ENCODE measurements at places on chromosomes 4 and X.
A peak's percentile ranks its signal among the peaks of the same experiment; 100 is the strongest.

- no peak for DNase-seq
Observed at GRCh38 chr4:8722556-8722955, 130.0 kb downstream of the CPZ start.

DNA sequence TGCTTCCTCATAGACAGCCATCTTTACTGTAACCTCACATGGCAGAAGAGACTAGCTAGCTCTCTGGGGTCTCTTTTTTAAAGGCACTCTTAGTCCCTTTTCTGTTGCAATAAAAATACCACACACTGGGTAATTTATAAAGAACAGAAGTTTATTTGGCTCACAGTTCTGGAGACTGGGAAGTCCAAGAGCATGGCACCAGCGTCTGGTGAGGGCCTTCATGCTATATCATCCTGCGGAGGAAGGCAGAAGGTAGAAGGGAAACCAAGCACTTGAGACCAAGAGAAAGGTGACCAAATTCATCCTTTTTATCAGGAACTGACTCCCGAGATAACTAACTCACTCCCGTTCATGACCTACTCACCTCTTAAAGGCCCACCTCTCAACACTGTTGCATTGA is 5.4 kb upstream of the ANXA5 start:
- DNase-seq, result no peak

- peak; percentile 61 for DNase-seq
Observed at GRCh38 chrX:131747173-131747572, 203.3 kb downstream of the OR13H1 start.

DNA sequence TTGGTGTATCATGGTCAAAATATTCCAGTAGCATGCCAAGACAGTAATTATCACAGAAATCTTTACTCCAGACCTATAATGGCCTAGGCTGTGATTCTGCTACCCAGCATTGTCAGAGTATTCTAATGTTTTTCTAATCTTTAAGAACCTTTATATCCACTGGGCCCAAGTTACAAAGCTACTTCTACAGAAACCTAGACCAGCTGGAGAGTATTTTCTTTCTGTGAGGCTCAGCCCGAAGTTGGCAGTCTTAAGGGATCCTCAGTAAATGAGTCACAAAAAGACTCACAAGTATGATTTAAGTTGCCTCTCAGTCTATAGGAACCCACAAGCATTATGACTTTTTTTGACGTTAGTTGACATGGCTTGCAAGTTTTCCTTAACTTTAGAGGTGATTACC is 638.5 kb upstream of the FAM241A start:
- no peak for DNase-seq

DNA sequence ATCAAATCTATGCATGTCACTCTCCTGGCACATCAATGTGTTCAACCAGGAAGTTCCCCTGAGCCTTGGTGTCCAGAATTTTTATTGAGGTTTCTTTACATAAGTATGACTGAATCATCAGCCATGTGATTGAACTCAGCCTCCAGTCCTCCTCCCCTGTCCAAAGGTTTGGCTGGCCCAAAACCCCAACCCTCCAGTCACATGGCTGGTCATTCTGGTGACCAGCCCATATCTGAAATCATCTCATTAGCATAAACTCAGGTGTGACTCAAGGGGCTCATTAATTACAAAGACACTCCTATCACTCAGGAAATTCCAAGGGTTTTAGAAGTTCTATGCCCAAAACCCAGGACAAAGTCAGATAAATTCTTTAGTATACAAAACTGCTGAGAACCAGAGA is 20.6 kb upstream of the SUPT20HL2 start:
- no peak for DNase-seq

DNA sequence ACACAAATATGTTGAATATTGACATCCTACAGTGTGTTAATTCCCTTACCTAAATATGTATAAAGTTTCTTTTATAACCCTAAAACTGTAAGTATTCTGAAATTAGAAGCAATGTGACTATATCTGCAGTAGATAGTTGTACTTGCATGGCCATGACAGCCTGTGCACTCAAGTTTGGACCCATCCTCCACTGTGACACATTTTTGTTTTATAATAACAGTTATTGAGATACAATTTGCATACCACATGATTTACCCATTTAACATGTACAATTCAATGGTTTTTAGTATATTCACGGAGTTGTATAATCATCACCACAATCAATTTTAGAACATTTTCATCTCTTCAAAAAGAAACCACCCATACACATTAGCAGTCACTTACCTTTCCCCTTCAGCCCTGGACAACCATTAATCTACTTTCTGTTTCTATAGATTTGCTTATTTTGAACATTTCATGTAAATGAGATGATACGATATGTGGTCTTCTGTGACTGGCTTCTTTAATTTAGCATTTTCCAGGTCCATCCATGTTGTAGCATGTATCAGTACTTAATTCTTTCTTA is 29.6 kb downstream of the HERC3 start:
- DNase-seq, result no peak

- no peak for DNase-seq
Observed at GRCh38 chr4:48594180-48594579, 104.1 kb downstream of the ZAR1 start.

- no peak for DNase-seq
Observed at GRCh38 chr4:187811591-187811990, 184.0 kb upstream of the ZFP42 start.

GRCh38 chr4:119002476-119002875 is 113.8 kb downstream of the SYNPO2 start:
- DNase-seq, result no peak

DNA sequence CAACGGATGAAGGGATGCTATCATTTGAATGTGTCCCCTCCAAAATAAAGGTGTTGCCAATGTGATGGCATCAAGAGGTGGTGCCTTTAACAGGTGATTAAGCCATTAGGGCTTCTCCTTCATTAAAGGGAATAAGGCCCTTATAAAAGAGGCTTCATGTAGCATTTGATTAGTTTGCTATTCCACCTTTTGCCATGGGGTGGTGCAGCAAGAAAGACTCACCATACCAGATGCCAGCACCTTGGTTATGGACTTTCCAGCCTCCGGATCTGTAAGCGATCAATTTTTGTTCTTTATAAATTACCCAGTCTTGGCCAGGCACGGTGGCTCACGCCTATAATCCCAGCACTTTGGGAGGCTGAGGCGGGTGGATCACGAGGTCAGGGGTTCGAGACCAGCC is 7.9 kb upstream of the SLC25A43 start:
- no peak for DNase-seq

GRCh38 chr4:78764498-78764961 is 11.6 kb upstream of the BMP2K start:
- DNase-seq, result no peak

DNA sequence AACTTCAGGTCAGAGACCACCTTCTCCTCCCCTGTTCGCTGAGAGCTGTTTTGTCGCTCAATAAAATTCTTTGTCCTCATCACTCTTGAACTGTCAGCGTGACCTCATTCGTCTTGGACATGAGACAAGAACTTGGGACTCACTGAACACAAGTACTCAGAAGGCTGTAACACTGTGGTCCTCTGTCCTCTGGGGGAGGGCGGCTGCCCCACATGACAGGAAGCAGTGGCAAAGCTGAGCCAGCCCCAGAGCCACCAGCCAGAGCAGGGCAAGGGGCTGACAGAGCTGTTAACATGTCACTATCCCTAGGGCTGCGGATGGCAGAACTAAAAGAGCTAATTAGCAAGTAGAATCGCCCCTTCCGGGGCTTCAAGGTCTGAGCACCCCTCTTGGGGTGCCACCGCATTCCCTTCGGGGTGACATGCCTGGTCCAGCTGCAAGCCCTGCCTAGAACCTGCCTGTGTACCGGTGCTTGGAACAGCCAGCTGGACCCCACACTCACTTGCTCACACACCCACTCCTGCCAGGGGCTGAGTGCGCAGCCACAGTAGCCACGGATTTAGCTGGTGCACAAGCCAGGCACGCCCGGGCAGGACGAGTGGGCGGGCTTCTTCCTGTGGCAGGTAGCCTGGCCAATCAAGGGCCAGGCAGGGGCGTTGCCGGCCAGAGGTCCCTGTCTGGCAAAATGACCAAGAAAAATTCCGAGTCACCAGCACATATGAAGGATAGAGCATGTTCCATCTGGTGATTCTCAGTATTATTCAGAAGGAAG is 648.6 kb upstream of the AGA start:
- DNase-seq, result no peak

DNA sequence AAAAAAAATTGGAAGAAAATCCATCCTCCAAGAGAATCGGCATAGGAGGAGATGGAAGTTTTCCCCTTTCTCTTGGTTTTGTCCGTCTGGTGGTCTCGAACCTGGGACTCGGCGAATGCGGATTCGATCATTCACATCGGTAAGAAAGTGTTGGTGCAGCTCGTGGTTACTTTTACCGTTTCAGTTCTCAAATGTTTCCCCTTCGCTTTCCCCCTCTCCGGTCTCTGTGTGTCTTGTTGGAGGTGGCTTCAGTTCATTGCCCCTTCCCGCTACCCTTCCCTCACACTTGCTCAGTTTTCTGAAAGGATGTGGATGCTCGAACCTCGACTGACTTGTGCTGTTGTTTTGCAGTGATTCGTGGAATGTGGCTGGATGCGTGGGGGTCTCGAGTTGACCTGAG is 840 bp downstream of the GRID2 start:
- no peak for DNase-seq

DNA sequence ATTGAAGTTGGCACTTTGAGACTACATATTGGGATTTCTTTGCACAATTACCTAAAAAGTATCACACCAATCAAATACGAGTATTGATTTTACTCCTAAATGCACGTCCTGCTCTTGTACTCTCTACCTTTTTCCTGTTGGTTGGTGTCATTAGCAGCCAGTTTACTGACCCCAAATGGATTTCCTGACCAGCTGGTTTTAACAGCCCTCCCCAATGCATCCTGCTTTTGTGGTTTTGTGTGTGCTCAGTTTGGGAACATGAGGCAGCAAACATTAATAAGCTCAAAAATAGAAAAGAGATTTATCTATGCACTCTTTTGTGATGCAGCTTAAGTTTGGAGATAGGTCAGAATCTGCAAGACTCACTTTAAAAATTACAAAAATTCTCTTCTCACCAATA is 230.3 kb downstream of the MAPK10 start:
- DNase-seq, result no peak

- no peak for DNase-seq
Observed at GRCh38 chrX:69021141-69021960, 143.9 kb downstream of the PJA1 start.

DNA sequence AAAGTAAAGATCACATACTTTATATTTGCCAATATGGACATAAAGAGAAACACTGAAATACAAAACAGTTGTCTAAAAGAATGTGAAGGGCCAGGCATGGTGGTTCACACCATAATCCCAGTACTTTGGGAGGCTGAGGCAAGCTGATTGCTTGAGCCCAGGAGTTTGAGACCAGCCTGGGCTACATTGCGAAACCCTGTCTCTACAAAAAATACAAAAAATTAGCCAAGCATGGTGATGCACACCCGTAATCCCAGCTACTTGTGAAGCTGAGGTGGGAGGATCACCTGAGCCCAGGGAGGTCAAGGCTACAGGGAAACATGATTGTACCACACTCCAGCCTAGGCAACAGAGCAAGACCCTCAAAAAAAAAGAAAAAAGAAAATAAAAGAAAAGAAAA is 11.8 kb downstream of the RBM47 start:
- no peak for DNase-seq

DNA sequence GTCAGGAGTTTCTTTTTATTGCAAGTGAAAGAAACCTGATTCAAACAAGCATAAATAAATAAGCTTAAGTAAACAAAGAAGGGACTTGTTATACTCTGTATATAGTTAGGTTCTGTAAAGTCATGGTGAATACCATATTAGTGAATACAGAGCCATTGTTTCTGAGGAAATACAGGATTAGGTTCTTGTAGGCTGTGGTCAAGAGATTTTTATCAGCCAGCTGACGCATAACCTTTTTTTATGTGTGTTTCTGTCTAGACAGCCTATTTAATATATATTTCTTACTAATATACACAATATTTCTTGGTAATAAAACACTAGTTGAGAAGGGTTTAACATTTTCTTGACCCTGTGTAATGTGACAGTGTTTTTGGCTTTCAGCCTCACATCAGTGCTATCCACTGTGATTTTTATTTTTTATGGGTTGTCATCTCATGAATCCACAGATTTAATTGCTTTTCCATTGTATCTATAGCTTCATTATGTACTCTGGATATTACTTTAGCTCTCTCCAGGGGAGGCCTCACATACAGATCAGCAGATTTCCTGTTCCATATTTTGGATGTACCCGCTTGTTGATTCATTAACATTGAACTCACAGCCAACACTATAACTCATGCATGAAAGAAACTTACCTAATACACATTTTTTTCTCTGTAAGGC is 8.0 kb downstream of the HERC3 start:
- DNase-seq, result no peak

DNA sequence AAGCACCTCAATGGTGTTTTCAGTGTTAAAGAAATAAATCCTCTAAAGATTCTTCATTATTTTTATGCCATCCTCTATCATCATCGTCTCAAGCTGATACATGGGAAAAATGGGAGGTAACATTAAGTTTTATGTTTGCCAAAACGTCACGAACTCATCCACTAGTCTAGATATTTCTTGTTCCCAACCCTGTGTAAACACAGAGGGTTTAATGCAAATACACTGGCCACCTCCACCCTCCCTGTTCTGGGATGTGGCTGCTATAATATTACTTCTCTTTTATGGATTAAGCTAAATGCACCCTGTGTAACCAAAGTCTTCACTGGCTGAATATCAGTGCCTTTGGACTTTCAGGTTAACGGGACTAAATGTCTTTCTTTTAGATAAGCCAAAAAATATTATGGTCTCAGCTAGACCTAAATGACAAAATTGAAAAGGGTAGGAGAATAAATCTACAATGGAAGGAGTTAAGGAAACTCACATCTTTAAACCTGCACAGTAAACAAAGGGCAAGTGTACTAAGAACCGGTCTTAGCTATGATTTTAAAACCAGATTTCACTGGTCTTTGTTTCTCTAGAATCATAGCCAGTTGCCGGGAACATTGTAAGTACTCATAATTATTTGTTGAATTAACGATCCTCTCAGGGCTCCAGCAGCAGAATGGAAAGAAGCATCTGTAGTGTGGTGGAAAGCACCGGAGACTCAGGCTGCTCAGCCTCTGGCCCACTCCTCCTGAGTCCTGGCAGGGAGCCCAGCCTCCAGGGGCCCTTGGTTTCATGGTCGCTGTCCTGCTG is 103.5 kb upstream of the NOCT start:
- DNase-seq, result no peak

- DNase-seq, result no peak
Observed at GRCh38 chr4:45701621-45702020, 422.2 kb downstream of the GABRG1 start.

GRCh38 chr4:121358473-121358872 is 22.3 kb downstream of the QRFPR start:
- DNase-seq, result no peak

GRCh38 chr4:181659876-181660275 is 583.3 kb upstream of the TENM3 start:
- DNase-seq, result no peak

DNA sequence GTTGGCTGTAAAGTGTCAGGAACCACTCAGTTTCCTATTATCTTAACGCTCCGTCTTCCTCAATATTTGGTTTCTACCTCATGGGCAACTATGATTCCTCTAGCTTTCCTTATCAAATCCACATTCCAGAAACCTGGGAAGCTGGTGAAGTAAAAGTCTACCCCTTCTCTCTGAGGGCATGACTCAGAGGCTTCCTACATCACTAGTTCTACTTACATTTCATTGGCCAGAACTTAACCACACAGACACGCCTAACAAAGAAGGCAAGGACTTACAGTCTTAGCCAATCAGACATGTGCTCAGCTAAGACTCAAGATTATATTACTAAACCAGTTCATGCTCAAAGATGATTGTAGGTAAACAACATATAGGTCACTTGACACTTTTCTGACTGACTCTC is 30.4 kb downstream of the COX7B2 start:
- DNase-seq, result no peak

- DNase-seq, result no peak
Observed at GRCh38 chr4:3135155-3136011, 60.9 kb downstream of the HTT start.

- no peak for DNase-seq
Observed at GRCh38 chrX:120401301-120401700, 39.4 kb downstream of the ATP1B4 start.
